ENCODE measurements at places on chromosomes 13 and 19. TPM values are rescaled to one million over a fixed set of nuclear protein-coding genes. Genes with fewer than 3 reads are reported as not detected.

The KCNN1 gene
- 1.7 TPM for polyA plus RNA-seq

The OR4F17 gene
- not detected for polyA plus RNA-seq

The IQCN gene
- 2.5 TPM for polyA plus RNA-seq

The CEBPA gene
- 0.92 TPM for polyA plus RNA-seq

The CATSPERD gene
- polyA plus RNA-seq, result not detected

The PTGIR gene
- polyA plus RNA-seq, result 0.55 TPM

The LILRB5 gene
- 10.6 TPM for polyA plus RNA-seq
